ENCODE measurements at places on chromosomes 7 and 10.

GRCh38 chr10:86139066-86139657 is 227.4 kb downstream of the GRID1 start:
- no peak for DNase-seq

DNA sequence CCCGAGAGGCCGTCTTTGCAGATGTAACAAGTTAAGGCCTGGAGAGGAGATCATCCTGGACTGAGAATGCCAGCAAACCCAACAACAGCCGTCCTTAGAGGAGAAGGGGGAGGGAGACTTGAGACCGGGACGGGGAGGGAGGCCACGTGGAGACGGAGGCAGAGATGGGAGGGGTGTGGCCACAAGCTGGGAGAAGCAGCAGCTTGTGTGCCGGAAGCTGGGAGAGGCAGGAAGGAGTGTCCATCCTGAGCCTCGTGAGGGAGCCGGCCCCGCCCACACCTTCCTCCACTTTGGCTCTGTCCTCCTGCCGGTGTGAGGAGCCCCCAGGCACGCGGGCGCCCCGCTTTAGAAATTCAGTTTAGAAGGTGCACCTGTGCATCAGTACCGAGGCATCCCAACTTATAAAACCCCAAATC is 95.7 kb downstream of the DNAJB6 start:
- DNase-seq: peak; percentile 81

DNA sequence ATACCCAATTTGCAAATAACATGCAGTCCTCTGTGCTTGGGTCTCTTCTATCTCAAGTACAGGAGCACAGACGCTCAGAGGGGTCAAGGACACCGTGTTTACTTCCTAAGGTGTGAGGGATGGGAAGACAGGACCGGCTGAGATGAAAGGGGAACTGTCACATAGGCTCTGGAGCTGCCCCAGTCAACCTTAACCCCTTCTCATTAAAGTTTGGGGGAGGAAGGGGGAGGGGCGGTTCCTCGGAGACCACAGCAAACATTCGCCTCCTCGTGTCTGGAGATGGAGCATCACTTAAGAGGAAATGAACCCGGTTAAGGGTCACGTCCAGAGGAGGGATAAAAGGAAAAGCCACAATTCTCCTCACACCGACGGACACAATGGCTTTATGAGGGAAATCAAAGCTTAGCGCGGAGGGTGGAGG is 1.1 kb downstream of the SH3PXD2A start:
- DNase-seq: no peak

DNA sequence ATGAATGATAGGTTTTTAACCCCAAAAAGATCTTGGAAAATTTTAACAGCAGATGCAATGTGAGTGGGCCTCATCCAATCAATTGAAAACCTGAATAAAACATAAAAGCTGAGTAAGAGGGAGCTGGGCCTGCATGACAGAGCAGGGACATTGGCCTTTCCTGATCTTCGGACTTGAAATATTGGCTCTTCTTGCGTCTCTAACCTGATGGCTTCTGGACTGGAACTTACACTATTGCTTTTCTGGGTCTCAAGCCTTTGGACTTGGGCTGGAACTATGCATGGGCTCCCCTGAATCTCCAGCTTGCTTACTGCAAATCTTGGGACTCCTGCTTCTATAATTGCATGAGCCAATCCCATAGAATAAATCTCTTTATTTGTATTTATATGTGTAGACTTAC is 9.0 kb downstream of the A1CF start:
- no peak for DNase-seq

DNA sequence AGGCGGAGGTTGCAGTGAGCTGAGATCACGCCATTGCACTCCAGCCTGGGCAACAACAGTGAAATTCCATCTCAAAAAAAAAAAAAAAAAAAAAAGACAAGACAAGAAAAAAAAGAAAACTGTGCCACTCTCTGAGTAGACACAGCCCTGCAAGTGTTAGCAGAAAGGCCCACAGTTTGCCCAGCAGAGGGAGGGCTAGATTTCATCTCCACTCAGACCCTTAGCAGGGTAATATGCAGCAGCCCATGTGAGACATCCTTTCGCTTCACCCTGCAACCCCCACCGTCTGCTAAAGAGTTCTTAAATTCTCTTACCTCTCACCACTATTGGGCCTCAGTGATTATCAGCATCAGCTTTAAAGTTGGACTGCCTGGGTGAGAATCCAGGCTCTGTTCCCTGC is 38.2 kb downstream of the CTNNA3 start:
- no peak for DNase-seq

DNA sequence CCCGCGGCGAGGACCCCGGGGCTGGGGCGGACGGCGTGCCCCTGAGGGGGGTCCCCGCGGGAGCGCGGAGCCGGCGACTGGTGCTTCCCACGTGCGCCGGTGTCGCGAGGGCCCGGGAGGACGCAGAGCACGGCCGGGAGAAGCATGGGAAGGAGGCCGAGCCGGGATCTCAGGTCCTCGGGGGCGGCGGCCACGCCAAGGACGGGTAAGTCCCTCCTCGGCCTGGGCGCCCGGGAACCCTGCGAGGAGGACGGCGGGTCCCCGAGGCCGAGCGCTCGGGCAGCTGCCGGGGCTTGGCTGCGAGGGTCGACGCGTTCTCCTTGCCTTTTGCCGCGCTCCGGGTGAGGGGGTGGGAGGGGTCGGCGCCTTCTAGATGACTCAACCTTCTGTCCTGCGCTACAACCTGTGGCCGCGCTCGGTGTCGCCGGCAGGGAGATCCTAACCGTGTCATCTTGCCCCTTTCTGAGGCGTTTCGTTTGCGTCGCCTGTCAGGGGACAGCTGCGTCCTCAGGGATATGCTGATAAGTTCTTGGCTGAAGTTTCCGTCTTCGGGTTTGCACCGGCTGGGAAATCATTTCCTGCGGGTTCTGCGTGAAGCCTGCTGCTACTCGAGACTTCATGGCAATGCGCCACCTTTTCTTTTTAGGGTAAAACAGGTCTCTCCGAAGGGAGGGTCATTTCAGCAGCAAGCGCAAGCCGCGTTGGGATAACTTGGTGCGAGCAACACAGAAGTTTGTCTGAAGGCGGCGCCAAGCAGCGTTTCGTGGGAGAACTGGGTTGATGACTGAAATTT is 529 bp downstream of the TASOR2 start:
- peak; percentile 54 for DNase-seq

- DNase-seq: peak; percentile 91
Measured at GRCh38 chr7:157905651-157906461, 569.1 kb downstream of the DNAJB6 start.

DNA sequence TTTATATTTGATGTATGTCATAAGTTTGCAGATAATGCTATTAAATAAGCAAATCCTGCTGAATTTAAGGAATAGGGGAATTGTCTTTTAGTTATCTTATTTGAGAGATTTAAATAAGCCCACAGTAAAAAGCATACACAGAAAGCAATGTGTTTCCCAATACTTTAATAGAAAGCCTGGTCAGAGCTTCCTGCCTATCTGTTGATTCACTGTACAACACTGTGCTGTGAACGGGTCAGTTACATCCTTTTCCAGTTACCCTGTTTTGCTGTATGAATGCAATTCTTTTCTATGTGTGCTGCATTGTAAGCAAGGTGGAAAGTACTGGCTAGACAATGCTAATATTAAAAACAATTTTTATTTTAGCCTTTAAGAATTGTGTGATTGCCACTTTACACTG is 81.2 kb downstream of the ANKRD7 start:
- no peak for DNase-seq

GRCh38 chr7:40833888-40834234 is 699.1 kb downstream of the SUGCT start:
- DNase-seq: no peak

DNA sequence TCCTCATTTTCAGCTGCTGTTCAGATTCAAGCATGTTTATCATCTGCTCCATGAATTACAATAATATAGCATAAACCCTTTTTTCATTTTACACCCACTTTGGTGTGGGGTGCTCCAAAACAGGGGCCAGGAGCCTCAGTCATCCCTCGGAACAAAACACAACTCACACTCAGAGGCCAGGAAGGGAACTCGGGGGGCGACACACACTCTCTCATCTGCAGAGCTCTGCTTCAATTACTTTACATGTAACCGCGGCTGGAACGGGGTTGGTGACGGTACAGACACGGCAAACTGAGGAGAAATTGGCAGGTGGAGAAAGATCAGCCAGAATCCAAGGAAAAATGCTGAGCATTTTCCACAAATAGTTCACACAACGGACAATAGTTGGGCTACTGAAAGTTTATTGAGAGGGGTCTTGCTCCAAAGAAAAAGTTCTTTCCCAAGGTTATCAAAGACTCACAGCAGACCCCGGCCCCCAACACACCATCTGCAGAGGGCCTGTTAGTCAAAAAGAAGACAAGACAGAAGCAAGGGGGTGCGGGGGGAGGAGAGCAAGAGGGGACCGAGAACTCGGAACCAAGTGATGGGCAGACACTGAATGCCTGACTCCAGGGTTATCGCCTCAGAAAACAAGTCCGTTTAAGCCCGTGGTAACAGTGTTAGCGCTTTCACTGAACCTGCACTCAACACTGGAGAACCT is 20.5 kb downstream of the DIP2C start:
- DNase-seq: no peak

DNA sequence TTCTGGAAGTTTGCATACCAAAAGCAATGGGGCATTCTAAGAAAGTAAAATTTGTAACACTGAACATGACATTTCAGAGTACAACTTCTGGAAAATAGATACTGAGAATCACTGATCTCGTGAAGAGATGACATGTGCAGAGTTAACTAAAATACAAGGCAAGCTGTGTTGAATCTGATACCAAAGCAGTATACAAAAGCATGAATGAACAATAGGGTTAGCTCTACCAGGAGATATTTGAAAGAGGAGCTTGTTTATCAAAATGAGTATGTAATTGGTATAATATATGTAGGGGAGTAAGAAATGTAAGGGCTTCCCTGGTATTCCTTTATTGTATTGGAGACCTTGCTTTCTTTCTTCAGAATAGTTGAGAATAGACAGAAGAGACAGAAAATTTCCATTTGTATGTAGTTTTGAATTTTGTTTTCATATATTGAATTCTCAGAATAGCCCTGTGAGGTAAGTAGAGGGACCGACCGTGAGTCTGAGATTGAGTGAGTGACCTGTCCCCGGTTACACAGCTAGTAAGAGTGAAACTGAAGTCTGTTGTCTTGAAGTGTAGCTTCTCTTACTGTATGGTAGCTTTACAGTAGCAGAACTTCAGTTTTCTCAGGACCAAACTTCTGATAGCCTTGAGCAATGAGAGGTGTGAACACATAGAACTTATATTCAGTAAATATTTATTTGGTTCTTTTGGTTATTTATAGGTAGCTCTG is 5.0 kb downstream of the HBP1 start:
- DNase-seq: no peak

- DNase-seq: no peak
Measured at GRCh38 chr7:110918949-110919548, 171.9 kb upstream of the LRRN3 start.

DNA sequence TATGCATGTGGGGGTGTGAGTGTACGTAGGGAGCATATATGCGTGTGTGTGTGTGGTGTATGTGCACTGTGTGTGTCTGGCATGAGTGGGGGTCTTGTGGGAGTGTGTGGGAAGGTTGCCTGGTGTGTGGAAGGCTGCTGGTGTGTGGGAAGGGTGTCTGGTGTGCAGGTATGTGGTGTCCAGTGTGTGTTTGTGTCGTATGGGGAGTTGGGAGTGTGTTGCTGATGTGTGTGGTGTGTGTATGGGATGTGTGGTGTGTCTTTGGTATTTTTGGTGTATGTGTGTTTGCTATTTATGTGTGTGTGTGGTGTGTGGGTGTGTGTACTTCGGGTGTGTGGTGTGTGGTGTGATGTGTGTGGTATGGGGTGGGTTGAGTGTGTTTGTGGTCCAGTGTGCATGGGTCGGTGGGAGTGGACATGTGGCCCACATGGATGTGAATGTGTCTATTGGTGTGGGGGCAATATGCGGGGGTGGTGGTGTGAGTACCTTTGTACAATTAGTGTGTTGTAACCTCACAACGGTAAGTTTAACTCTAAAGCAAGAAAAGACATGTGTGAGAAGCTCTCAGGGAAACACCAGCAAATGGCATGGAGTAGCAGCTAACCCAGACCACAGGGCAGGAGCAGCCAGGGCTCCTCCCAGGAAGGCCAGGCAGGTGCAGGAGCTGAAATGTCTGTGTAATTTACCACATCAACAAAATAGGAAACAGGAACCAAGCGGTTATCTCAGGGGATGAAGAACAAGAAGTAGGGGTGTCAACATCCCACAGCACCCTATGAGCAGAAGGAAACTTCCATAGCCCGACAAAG is 11.9 kb downstream of the ANTXRL start:
- DNase-seq: no peak

DNA sequence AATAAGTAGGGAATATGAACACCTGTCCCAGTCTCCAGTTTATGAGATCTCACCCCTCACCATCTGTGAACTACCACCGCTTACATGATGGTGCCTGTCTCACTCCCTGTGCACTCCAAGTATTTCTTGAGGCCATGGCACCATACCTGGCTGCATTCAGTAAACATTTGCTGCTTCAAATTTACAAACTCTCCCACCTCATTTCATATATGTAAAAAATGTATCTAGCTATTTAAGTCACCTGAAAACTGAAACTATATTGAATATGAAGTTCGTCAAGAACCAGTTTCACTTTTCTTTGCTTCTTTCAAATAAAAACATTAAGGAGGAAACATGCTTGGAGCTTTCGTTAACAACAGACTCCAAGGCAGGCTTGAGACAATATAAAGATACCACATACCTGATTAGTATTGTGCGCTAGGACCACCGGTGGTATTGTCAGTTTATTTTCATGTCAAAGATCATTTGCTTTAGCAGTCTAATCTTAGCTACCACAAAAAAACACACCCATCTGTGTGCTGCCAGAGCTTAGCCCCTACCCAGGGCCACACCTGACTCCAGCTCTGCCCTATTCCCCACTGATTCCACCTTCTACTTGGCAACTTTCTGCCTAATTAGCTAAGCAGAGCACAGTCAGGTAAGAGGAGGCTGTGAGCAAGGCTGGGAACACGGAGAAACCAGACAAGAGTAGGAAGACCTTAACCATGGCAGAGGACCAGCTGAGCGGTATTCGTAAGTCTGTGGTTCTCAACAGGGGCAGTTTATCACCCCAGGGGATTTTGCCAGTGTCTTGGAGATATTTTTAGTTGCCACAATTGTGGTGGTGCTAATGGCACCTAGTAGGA is 92.0 kb downstream of the ZFAND4 start:
- DNase-seq: no peak

DNA sequence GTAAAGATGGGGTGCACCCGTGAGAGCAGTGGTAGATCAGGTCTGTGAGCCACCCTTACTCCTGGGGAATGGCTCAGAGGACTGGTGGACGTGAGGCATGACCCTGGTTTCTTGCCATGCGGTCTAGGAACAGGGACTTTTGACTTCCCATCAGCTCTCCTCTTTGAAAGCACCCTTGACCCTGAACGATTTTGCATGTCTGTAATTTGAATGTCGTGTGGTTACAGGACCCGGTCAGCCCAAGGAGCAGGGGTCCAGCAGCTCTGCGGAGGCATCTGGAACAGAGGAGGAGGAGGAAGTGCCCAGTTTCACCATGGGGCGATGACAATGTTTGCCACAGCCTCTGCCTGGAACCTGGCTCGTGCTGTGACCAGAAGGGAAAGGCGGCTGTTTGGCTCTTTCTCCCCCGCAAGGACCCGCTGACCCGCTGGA is 8.6 kb upstream of the ORAI2 start:
- DNase-seq: no peak

- no peak for DNase-seq
Measured at GRCh38 chr7:124702385-124702784, 63.2 kb downstream of the GPR37 start.

GRCh38 chr7:20786421-20786778 is 286 bp downstream of the SP8 start:
- DNase-seq: peak; percentile 49

- DNase-seq: no peak
Measured at GRCh38 chr7:88661921-88662320, 97.6 kb upstream of the ZNF804B start.

- DNase-seq: no peak
Measured at GRCh38 chr7:27097686-27098577, 2.1 kb upstream of the HOXA1 start.

- DNase-seq: no peak
Measured at GRCh38 chr7:14754631-14755030, 147.9 kb downstream of the DGKB start.

All from SK-N-SH (cell line).